ENCODE measurements at places on chromosomes 1 and 21.

DNA sequence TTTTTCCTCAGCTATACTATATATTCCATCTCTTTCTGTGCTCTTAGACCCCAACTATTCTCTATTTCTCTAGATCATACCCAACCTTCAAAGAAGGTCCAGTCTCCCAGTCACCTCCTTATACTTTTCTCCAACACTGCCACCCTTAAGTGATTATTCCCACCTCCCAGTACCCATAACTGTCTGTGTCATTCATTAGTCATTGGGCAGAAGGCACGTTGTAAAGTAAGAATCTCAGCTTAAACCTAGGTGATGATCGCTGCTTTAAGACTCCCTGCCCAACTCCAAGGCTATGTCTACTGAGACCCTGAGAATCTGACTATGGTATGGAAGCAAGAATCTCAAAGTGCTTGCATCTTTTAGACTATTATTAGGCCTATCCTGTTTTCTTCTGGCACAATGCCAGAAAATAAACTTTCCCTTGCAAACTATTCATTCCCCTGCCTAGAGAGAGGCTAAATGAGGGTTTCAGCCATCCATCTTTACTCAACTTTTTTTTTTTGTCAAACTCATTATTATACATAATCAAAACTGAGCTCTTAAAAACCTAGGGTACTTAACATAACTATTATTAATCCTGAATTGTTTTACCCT lies 174.3 kb upstream of the DPT start:
- no peak for DNase-seq

DNA sequence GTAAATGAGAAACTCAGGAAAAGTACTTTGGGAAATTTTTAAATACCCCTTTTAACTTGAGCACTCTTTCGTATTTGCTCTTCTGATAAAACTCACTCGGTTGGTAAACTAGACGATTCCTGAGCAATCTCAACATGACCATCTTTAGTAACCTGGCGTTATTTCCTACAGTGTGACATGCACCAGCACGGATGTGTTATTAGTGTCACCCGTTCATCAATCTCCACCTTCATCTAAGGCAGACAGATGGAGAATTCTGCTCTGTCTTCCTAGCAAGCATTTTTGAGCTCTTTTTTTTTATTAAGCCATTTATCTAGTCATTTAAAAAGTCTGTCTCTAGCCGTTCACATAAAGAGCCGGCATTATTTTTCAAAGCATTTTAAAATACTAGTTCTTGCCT lies 155.2 kb downstream of the DISP1 start:
- no peak for DNase-seq

DNA sequence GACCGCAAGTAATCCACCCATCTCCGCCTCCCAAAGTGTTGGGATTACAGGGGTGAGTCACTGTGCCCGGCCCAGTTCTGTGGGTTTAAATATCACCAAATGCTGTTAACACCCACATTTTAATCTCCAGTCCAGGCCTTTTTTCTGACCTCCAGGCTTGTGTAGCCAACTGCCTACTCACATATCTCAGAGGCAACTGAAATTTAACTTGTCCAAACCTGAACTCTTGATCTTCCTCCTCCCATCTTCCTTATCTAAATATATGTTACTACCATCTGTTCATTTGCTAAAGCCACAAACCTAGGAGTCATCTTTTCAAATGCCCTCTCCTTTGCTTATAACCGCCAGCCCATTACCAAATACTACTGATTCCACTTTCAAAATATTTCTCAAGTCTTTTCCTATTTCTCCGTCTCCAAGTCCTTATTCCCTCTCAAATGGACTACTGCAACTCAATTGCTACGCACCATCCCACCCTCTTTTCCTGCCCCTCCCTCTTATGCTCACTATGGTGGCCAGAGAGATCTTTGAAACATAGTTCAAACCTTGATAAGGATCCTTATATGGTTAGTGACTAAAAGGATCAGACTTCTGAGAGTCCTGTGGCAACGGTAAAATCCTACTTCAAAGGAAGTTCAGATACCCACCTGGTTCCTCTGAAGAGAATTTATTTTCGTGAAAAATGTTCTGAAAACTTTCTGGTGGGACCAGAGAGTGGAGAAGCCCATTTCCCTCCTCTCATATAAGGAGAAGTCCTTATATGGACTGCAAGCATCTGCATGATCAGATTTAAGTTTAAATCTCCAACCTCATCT lies 78.5 kb upstream of the CDC42BPA start:
- no peak for DNase-seq

GRCh38 chr1:77342745-77343144 lies 60.9 kb downstream of the AK5 start:
- no peak for DNase-seq

DNA sequence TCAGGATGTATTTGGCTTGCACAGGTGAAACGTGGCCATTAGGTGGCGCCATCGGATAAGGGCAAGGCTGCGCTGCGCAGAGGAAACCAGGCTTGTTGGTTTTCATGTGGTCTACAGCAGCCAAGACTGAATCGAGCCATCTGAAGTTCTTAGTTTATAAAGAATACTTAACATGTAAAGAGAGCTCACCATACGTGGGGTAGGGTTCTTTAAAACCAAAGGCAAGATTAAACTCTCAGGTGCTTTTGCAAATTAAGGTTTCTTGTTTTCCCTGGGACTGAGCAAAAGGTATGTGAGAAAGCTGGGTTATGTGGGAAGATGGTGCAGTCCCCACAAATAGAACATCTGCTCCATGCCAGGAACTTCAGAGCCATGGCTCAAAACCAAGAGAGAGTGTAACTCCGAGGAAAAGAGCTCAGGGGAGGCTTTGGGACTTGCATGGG lies 9.3 kb downstream of the MASP2 start:
- DNase-seq, result no peak

DNA sequence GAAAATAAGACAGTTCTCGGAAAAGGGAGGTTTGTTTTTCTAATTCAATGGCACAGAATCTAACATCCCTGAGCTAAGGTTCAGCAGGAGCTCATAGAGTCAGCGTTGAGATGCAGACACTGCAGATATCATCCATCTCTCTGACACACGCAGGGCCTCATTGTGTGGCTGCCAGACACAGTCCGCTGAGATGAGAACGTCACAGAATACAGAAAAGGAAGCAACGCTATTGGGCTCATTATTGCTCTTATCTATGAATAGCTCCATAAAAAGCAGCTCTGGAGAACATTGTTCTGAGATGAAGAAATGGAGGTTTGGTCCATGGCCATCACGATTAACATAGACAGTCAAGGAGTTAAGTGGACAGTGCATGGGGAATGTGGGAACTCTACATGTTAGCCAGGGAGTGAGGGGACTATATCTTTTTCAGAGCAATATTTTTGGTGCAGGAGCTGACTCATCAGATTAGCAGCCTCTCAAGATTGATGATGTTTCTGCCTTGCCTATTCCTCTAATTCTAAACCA lies 771.6 kb upstream of the CXADR start:
- DNase-seq, result no peak

DNA sequence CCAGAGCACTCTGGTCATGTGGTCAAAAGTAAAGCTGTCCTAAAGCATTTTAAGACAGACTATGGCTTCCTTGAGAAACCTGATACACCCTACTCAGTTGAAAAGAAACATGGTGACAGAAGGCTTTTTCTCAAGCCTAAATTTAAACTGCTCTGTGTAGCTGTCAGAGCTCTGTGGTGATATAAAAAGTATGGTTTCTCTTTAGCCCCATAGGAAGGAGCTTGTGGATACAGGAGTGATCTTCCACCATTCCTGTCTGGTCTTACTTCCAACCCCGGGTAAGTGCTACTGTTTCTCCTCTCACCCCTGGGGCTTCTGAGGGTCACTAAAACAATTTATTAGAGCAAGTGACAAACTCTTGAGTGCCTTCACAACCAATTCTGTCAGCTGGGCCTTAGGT lies 8.5 kb downstream of the TP53BP2 start:
- DNase-seq, result no peak

DNA sequence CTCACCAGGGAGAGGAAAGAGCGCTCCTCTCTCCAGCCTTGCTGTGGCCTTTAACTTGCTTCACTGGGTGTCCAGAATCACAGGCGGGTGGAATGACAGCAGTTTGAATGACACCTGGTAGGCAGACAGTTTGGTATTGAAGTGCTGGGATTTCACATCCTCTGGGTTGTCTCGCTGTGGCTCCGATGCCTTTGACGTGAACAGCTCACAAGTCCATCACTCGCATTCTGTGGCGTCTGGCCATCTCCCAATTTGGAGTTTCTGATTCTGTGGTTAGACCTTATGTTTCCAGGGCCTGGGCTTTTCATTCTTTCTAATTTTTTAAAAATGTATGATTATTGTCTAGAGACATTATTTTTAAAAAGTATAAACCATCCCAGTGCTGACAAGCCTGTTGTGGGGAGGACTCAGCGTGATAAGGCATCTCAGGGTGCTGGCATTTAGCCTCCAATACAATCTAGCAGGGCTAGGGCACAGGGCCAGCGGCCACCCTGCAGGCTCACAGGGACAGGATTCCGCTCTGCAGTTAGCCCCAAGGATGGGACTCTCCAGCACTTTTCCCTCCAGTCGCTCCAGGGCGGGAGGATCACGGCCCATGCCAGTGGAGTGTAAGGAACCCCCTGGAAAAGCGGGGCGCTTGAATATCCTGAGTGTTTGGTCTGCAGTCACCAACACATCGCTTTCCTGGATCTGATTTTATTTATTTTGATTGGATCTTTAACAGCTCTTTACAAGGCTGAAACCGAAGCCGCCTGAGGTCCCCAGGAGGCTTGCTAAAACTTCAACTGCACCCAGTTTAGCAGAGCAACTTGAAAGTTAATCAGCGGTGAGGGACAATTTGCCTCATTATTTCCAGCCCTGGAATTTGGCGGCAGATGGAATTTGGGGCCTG lies 178.3 kb downstream of the TRABD2B start:
- DNase-seq, result no peak

DNA sequence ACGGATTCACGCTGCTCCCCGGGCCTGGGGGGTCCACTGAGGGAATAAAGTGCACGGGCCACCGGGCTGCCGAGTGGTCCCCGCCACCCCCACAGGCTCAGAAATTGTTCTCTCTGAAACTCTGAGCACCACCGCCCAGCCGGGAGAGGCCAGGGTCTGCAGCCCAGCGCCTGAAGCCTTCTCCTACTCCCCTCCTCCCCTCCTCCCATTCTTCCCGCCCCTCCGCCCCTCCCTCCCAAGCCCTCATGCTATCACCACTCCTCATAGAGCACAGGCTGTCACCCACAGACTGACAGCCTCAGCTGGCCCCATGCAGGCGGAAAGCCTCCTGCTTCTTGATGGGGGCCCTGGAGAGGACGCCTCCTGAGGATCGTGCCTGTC lies 707 bp upstream of the GPR153 start:
- DNase-seq, result no peak

DNA sequence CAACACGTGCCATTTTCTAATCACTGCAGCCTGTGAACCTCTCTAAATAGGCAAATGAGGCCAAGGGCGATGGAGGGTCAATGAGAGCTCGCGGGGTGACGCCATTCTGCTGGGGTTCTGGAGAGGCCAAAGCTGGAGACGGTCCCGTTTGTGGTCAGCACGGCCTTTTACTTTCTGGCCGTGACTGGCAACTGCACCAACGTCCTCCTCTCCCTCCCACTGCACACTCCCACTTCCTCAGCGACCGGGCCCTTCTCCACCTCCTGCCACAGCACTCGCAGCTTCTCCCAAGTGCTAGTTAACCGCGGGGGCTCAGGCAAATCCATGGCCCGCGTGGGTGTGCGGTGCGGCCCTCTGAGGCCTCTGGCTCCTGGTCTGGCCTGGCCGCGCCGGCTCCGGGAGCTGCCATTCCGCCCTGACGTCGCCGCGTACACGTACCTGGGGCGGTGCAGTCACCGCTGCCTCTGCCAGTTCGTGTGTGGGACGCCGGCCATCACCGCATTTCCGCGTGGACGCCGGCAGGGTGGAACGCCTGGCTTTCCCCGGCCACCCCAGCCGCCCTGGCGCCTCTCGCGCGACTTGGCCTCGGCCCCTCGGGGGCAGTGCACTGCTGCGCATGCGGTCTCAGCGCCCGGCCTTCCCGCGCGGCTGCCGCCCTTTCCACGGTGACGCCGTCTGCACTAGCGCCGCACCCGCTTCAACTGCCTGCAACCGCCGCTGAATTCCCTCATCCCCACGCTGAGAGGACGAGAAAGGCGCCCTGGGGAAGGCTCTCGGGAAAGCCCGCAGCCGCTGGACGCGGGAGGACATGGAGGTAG lies 18.2 kb downstream of the OR2C3 start:
- DNase-seq, result no peak

DNA sequence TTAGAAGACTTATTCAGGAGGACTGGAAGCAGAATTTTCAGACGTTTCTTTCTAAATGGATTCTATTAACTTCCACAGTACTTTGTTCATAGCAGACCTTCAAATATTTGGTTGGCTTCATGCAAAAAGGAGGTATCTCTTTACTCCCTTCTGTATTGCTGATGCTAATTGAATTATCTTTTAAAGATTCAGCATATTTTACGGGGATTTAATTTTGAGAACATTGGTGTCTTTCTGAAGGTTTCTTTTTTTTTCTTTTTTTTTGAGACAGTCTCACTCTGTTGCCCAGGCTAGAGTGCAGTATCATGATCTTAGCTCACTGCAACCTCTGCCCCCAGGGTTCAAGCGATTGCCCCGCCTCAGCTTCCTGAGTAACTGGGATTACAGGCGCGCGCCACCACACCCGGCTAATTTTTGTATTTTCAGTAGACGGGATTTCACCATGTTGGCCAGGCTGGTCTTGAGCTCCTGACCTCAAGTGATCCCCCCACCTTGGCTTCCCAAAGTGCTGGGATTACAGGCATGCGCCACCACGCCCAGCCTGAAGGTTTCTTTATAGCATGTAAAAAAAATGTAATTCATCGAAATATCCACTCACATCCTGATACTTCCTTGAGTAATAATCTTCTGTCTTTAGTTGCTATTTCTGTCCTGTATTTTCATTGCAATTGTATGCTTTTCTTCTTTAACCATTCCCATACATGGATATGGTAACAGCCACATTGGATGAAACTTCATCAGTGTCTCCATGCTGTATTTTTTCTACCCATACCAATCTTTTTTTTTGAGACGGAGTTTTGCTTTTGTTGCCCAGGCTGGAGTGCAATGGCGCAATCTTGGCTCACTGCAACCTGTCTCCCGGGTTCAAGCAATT lies 14.5 kb downstream of the CNST start:
- no peak for DNase-seq

DNA sequence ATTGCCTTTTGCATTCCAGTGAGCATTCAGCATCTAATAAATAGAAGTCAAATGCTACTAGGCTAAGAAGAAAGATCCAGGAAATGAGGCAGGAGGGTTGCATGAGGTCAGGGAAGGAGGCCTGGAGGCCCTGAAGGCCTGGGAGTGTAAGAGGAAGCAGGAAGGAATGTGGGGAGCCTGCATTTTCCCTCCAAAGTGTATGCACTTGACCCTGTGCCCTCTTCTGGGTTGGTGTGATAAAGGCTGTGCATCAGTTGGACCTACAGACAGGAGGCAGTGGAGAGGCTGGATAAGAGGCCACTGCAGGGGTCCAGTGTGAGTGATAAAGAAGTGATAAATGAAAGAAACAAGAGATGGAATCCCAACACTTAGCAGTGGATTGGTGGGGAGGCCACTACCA lies 20.4 kb downstream of the KIAA1614 start:
- no peak for DNase-seq

- no peak for DNase-seq
Observed at GRCh38 chr1:238468068-238468467, 577.3 kb upstream of the ZP4 start.

GRCh38 chr21:27831816-27832569 lies 865.1 kb upstream of the ADAMTS5 start:
- no peak for DNase-seq

- no peak for DNase-seq
Observed at GRCh38 chr21:42631142-42631541, 22.3 kb upstream of the PDE9A start.

- no peak for DNase-seq
Observed at GRCh38 chr1:174397261-174397660, 50.5 kb upstream of the GPR52 start.

GRCh38 chr1:226100436-226101391 lies 38.2 kb downstream of the H3-3A start:
- peak; percentile 59 for DNase-seq

GRCh38 chr1:15231714-15232201 lies 15.3 kb upstream of the FHAD1 start:
- no peak for DNase-seq
